ENCODE measurements at places on chromosomes 2 and 18.
A peak's percentile ranks its signal among the peaks of the same experiment; 100 is the strongest.

DNA sequence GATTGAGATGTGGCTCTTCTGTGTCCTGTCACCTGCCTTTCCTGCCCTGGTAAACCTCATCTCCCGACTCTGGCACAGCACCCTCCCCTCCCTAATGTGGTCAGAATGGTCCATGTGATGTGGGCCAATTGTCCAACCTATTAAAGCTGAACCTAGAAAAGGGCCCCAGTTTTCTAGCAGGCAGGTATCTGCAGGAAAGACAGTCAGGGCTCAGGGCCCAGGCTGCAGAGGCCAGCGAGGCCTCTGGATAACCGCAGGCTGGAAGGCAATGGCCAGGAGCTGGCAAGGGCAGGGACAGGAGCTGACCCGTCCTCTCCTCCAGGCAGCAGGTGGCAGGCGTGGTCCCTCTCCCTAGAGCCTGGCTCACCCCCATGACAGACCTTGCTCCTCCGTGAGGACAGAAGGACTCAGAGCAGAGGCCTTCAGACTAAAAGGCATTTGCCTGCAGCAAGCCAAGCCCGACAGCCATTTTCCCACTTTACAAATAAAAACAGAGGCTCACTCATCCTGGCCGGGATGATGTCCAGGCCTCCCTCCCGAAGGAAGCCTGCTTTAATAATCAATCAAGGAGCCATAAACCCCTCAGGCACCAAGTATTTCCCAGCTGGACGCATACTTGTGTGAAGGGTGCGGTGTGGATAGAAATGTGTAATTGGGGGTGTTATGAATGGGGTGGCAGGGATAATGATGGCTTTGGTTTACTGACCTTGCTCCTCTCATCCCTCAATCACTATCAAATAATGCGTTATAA lies 107.1 kb downstream of the TWIST2 start:
- no peak for DNase-seq

DNA sequence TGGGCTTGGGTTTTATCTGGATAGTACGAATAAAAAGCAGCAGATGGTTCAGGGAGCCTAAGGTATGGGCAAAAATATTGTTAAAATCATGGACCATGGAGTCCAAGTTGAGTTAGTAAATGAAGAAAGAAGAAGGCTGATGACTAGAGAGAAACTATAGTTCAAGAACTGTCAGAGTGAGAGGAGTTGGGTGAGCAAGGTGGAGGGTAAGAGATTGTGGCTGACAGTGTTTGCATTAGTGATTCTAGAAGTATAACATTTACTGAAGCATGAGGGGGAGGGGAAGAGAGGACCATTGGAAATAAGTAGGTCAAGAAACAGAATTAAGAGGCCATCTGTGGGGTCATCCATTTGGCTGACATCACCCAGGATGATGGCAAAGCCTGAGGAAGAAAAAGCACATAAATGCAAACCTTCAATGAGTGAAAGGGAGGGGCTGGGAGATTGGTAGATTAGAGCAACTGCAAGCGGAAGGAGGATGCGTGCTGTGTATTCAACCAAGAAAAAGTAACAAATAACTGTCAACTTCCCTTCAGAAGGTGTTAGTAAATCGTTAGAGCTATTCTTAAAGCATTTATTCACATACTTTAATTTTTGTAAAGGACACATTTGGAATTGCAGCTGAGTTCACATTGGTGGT lies 392.8 kb downstream of the TSN start:
- no peak for DNase-seq

DNA sequence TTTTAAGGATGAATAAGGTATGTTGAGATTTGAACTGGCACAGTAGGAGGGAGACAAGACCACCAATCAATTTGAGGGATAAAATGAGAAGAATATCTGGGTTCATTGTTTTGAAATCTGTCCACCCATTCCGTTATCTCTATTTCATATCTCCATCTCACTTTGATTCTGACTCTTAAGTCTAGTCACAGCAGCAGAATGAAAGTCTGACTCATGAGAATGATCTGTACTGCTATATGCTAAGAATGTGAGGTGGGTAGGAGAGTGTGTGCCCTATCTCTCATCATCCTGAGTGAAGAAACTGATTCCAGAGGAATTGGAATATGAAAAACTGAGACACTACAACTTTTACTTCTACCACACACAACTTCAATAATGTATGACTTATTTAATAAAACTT lies 1994.5 kb upstream of the PIK3C3 start:
- DNase-seq, result peak; percentile 6

GRCh38 chr18:54382733-54383252 lies 25.1 kb downstream of the C18orf54 start:
- DNase-seq, result no peak

All from MCF 10A (cell line).